ENCODE measurements at places on chromosomes 11 and 22.

GRCh38 chr11:69968396-69969347 is 109.4 kb upstream of the ANO1 start:
- no peak for DNase-seq

DNA sequence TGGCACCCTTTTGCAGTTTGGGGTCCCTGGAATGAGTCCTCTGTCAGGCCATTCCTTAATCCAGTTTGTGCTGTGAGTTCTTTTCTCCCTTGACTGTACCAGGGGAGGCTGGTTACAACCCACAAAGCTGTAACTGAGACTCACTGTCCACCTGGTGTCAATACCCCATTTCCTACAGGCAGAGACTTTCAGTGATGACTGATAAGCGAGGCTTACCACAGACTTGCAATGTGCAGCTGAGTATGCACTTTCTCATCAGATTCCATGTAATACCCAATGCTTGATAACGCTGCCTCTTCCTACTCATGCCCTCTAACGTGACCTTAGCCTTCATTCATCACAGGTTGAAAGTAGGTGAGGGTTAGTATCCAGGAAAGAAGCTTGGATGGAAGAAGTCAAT is 120.1 kb downstream of the INSC start:
- no peak for DNase-seq

GRCh38 chr11:3338569-3339339 is 40.2 kb downstream of the ZNF195 start:
- no peak for DNase-seq

GRCh38 chr11:125132071-125132470 is 20.6 kb upstream of the TMEM218 start:
- no peak for DNase-seq

DNA sequence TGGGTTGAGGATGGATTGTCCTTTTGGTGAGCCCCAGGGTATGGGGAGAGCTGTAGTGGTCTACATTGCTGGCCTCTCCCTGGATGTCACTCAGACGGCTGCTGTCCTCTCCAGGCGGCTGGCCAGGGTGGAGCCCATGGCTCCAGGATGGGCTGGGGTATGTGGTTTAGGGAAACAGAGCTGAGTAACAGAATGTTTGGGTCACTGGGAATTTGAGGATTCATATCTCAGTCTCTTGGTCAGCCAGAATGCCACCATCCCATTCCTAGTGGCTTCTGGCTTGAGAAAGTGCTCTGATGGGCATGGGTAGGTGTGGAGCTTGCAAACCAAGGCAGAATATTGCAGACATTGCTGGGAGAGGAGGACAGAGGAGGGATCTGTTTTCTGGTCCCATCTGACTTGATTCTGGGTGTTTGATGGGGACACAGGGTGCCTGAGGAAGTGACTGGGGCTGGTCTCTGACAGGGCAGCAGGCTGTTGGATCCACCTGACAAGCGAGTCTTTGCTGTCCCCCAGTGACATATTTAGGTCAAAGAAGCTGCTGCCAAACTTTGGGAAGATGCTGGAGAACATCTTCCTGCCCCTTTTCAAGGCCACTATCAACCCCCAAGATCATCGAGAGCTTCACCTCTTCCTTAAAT is 41.4 kb downstream of the AMPD3 start:
- DNase-seq = no peak

GRCh38 chr22:40498420-40499208 is 128.2 kb downstream of the SGSM3 start:
- DNase-seq = peak; percentile 80

DNA sequence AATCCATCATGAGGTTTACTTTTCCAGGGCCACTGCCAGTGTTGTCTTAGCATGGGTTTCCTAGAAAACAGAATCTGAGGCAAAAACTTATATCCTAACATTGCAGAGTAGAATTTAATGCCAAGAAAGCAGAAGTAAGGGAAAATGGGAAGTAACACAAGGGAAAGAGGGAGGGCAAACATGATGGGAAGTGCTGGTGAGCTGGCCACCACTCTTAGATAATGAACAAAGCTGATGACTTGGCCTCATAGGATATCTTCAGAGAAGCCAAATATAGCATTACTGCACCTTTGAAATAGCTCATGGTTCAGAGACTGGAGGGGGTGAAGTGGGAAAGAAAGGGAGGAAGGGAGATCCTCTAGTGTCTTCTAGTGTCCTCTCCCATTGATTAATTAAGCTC is 24.8 kb upstream of the CALCB start:
- DNase-seq = no peak

DNA sequence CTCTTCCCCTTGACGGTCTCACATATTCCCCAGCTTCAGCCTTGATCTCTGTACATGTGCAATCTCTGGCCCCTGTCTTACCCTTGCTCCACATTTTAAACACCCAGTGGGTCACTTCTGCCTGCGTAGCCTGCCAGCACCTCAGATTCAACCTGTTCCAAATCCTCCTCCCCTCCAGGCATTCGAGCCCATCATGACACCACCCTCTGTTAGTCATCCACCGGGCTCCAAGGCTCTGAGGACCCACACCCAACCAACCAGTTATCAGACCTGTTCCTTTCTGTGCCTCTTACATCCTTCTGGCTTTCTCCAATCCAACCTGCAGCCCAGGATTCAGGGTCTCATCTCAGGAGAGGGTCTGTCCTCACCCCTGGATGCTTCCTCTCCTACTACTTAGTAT is 119.8 kb upstream of the TBCEL start:
- no peak for DNase-seq

DNA sequence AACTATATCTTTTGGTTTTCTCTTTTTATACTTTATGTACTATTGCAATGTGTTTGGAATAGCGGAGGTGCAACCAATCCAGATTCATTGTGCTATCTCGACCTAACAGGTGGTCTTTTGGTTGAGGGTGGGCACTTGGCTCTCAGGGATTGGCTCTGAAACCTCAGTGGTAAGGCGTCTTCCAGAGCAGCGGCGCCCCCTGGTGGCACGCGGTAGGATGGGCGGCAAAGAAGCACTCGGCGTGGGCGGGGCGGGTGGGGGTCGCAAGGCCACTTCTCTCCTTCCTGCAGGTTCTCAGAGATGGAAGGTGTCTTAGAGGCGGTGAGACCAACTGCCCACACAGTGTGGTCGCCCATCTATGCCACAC is 19.2 kb upstream of the PLET1 start:
- peak; percentile 75 for DNase-seq

- no peak for DNase-seq
These were observed 21.6 kb downstream of the OR8G5 start for GRCh38 chr11:124277804-124278203.

Data from Caco-2 (cell line).